Stimulated activated effector memory CD8-positive, alpha-beta T cell treated with anti-CD3 and anti-CD28 coated beads, Interleukin-12 subunit alpha, Interleukin-12 subunit beta, amount 100 ng/mL, for 72 hours (primary cell): ENCODE measurements at places on chromosomes 2 and 18.
A peak's percentile ranks its signal among the peaks of the same experiment; 100 is the strongest.

DNA sequence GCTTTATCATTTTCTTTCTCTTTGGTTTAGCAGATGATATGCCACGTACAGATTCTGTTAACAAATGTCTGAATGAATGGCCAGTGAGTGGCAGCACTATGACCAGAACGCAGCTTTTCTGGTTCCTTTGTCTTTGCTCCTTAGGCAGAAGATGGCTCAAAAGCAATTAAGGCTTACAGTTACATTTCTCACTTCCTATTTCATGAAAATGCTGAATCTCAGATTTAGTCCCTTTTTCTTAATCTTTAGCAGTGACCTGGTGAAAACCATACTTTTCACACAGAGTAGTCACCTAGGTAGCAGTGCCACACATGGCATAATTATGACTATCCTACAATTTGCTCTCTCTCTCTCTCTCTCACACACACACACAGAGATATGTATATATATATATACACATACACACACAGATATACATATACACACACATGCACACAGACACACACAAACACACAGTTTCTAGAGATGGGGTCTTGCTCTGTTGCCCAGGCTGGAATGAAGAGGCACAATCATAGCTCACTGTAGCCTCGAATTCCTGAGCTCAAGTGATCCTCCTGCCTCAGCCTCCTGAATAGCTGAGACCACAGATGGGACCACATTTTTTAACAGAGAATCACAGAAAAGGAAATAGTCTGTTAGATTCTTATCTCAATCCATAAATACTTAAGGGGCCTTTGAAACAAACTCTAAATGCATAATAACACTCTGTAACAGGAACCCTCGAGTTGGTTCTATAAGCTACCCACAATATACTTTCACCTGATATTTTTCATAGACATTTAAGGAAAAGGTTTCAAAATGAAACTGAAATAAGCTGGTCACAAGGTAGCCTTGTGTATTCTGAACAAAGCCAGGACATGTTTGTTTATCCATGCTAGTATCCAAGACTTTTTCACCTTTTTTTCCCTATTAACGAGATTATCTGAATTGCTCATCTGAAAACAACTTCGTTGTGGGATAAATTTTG lies 11.6 kb downstream of the PDE6D start:
- DNase-seq = no peak

DNA sequence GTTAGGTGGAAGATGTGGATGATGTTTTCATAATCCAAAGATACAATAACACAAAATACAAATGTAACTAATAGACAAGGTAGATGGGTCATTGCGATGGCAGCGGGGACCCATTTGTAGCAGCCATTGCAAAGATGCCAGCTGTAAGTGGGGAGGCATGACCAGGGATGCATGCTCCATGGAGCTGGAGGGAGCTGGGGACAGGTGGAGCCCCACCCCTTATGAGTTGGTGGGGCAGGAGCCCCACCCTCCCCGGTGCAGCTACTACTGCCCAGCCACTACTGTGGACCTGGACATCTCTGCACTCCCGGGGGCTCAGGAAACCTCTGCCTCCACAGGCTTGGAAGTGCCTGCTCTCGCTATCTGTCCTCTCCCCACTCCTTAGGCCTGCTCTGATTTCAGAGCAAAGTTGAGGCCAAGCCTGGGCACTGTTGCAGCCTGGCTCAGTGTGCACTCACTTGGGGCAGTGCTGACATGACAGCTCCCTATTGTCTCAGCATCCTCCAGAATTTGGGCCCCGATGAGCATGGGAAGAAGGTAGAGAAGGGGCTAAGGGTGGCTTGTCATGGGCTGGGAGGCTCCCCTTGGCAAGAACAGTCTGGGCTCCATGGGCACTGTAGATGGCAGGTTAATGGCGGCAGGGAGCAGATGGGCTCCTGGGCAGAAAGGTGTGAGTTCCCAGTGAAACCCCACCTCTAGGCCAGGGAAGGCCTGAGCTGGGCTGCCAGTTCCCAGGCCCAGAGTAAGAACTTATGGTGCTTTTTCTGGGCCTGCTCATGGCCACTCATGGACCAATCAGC lies 81.1 kb downstream of the ZNF804A start:
- DNase-seq = no peak

DNA sequence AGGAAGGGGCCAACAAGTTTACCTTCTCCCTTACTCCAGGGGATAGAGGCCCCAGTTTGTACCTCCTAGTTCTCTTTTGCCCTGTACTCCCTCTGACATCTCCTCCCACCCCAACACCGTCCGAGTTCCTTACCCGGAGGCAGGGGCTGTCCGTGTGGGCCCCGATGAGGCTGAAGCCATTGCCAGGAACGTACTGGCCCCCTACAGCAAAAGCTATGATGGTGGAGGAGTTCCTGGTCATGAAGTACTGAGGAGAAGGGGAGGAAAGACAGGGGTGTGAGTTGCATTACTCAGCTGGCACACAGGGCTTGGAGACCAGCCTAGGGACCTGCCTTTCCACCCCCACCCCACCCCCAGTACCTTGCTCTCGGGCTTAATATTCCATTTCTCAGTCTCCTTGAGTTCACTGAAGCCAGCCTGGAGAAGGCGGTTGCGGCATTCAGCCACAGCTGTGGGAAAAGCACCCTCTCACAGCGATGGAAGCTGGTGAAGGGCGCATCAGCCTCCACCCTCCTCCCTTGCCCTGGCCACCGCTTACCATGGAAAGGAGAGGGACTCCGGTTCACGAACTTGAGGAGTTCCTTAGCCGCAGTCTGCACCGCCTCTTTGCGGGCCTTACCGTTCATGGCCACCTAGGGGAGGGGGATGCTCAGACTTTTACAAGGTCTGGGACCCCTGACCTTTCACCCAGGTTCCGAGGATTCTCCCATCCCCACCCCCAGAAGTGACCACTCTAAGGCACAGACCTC lies 1.0 kb downstream of the DNPEP start:
- DNase-seq = no peak

DNA sequence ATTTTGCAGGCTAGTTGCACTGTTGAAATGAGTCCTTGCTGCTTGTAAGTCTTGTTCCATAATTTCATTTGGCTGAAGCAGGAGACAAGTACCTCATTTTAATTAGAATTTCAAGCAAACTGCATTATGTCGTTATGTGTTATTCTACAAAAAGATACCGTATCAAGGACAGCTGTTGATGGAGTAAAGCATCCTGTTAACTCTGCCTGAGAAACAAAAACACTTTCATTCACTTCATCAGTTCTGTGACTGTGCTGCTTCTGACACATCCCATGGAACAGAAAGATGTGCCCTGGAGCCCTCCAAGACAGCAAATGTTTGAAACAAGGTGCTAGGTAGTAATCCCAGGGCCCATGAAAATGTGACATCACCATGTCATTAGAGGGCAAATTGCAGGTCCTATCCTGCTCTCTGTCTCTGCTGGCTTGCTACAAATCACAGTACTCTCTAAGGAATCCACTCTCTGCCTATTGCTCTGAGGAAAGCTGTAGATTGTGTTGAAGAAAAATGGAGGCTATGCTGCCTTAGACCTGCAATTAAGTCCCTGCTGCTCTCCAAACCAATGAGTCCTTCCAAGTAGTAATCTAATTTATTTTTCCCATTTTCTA lies 209.7 kb upstream of the PARD3B start:
- DNase-seq = no peak

- DNase-seq = no peak
Observed at GRCh38 chr2:108614659-108615058, 80.4 kb downstream of the LIMS1 start.

DNA sequence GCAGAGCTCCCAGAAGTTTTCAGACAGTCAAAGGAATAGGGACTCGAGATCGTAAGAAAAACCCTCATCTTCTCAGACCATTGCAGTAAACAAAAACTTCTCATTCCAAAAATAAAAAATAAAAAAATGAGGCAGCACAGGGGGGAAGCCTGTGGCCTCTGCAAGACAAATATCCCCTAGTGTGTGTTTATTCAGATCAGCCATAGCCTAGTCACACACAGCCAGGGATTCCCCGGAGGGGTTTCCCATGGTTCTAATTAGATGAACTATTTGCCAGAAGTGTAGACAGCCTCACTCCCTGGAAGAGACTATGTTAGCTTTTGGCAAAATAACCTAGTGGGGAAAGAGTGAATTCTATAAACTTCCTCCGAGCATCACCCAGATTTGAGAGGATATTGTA lies 122.9 kb upstream of the KLF7 start:
- no peak for DNase-seq

GRCh38 chr2:43169099-43169945 lies 57.1 kb downstream of the ZFP36L2 start:
- DNase-seq = no peak

DNA sequence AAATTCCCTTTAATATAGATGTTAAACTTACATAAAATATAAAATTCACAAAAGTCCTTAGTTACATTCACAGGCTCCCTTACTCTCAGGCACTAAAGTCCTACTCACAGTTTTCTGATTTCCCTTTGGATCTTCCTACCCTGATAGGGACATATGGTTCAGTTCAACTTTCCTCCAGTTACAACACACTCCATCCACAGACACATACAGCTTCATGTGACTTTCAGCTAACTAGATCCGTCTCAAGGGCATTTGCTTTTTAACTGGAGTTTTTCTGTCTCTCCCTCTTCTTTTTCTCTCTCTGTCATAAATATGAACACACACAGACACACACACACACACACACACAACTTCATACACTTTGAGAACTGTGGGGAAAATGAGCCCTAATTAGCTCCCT lies 419.2 kb downstream of the LRP1B start:
- no peak for DNase-seq

GRCh38 chr2:101474731-101475384 lies at the start of gene RFX8:
RFX8 (minus strand) TSS chr2:101475112; CDS start chr2:101466848, 8,264 bp downstream.
- DNase-seq = peak; percentile 72

- DNase-seq = no peak
Observed at GRCh38 chr2:166651080-166651675, 157.1 kb upstream of the SCN7A start.

DNA sequence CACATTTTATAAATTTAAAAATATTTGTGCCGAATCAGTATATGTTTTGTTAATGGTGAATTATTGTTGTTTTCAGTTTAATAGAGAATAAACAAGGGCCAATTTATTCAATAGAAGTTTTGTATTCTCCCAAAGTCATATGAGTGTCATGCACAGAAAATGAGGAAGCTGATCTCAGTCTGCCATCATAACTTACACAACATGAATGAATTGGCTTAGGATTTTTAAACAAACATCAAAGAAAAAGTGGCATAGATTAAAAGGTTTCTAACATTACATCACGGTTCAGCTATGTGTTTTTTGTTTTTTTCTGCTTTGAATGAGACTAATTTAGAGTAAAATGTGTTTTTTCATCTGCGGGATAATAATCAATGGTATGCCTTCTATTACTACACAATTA lies 123.4 kb upstream of the CTNNA2 start:
- DNase-seq = no peak

GRCh38 chr2:96554293-96555145 lies 18.0 kb downstream of the ARID5A start:
- peak; percentile 65 for DNase-seq

DNA sequence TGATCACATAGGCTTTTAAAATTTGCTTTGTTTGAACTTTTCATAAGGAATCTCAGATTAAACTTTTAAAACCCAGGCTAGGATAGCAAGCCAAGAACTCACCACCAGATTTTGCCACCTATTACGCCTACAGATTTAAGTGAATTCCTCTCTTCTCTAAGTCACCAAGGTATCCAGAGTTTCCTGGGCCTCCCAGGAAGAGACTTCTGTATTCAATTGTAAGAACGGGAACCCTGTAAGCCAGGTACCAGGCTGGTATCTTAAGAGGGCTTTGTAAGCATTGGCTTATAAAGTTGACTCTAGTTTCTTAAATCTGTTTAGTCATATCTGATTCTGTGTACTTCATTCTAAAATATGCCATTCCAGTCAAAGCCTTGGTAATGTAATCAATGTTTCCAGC lies 285.1 kb downstream of the MBD5 start:
- DNase-seq = no peak

DNA sequence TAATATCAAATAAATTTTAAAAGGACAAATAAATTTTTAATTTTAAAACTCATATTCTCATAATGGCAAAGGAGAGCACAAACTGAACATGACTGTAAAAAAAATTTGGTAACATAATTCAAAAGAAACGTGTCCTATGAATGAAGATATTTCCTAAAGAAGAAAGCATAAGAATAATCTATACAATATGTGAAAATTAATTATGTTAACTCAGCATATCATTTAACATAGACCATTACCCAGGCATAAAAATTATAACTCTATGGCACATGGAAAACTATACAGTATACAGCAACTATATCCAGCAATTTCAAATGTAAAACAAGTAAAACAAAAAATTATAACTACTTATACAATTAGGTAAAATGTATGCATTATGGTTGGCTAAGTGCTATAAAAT lies 288.1 kb downstream of the SUCLG1 start:
- no peak for DNase-seq

- DNase-seq = no peak
Observed at GRCh38 chr2:62539606-62540407, 33.8 kb upstream of the TMEM17 start.

GRCh38 chr2:163856941-163857340 lies 121.1 kb upstream of the FIGN start:
- DNase-seq = no peak

GRCh38 chr2:201858281-201859184 lies 52.2 kb downstream of the CDK15 start:
- no peak for DNase-seq

DNA sequence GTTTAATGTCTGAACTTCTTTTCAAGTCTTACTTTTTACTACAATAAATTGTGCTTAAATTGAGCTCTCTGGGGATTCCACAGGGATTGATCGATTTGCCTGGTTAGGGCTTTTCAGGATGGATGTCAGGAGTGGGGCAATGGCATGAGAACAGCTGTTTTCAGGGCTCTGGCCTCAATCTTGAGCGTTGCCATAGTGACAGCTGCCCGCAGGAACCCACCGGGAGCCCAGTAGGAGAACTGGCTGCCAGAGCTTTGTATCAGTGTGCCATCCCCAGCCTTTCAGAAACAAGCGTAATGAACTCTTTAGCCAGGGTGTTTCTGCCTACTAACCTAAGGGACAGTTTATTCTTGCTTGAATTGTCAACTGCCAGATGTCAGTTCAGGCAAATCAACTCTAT lies 93.5 kb downstream of the GALNT3 start:
- no peak for DNase-seq

- peak; percentile 51 for DNase-seq
Observed at GRCh38 chr18:62425465-62426190, 97.2 kb upstream of the ZCCHC2 start.

- DNase-seq = no peak
Observed at GRCh38 chr2:36163520-36164254, 191.9 kb upstream of the CRIM1 start.

DNA sequence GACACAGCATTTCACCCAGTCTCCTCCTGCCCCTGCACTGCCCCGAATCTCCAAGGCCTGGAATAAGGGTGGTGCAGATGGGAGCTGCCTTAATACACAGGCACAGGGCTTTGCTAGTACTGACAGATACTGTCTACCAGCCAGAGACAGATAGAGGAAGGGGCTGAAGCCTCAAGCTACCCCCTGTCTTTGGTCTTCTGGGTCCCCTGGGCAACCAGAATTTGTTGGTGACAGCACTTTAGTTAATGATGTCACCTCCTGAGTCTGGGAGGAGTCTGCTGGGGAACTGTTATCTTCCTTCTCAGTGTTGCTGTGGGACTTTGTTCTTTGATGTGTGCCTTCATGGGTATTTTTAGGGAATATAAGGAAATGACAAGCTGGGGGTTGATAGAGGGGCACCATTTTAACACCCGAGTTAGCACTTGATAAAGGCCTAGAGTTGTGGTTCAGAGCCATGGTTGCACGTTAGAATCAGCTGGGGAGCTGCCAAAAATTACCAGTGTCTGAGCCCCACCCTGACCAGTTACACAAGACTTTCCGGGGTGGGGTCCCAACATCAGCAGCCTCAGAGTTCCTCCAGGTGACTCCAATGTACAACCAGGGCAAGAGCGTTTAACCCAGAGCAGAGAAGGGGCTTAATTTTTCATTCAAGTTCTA lies 136.8 kb downstream of the SMAD7 start:
- no peak for DNase-seq
